Activated CD4-positive, alpha-beta memory T cell treated with anti-CD3 and anti-CD28 coated beads, Interleukin-2, amount 10 ng/mL, durations not matched to agents 7 days and 5 days (primary cell): ENCODE measurements at places on chromosomes 7 and 10. TPM values are rescaled to one million over a fixed set of nuclear protein-coding genes. Genes with fewer than 3 reads are reported as not detected.

The NSMCE4A gene
- 54.7 TPM for total RNA-seq

DNA sequence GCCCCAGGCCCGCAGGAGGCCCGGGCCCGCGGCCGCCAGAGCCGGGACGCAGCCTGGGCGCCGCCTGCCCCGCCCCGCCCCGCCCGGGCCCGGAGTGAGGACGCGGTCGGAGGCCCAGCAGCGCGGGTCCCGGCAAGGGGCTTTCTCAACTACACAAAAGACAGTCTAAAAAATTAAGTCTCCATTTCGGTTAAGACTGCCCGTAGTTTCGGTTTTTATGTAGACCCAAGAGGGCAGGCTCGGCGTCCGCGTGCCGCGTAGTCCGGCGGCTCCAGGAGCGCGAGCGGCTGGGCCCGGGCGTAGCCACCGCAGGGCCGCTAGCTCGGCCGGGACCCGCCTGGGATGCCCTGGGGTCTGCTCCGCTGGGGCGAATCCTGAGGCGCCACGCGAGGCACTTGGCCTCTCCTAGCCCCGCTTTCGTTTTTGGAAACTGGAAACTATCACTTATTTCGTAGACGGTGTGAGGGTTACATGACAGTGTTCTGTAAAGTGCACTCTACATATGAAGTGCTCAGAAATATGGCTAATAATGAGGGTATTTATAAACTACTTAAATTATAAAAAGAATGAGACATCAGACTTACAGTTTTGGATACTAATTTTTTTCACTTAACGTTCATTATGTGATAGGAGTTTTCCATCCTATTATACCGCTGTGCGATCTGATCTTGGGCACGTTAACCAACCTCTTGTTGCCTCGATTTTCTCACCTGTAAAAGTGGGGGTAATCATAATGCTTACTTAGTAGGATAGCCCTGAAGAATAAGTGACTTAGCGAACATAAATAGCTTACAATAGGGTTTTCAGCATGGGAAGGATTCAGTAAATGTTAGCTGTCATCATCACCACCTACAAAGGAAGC is 573 bp downstream of the BLVRA start:
- DNase-seq = peak; percentile 56

DNA sequence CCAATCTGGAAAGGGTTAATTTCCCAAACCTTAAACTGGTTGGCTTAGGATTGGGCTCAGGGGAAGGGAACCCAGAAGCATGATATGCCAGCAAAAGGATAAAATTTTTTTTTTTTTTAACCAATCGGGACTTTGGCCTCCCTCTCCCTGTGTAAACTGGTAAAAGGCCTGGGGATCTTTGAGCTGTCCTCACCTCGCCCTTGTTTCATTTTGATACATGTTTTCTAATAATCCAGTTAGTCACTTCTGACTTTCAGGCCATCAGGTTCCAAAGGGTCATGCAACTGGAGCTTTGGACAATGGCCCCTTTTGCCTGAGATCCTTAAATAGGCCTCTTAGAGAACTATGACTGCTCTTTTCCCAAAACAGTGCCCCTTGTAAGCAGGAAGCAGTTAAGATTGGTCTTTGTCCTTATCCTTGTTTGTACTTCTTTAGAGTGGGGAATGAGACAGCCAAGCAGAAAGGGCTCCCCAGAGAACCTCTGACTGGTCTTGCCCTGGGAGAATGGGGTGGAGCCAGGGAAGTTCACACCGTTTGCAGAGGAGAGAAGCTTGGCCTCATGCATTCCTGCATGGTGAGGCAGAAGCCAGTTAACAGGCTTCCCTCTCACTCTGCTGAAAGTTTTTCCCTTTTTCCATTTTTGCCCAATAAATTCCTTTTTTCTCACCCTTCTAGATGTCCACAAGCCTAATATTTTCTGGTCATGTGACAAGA is 424.2 kb upstream of the CNTNAP2 start:
- DNase-seq = no peak

The ADAM12 gene
- 1.2 TPM for total RNA-seq

DNA sequence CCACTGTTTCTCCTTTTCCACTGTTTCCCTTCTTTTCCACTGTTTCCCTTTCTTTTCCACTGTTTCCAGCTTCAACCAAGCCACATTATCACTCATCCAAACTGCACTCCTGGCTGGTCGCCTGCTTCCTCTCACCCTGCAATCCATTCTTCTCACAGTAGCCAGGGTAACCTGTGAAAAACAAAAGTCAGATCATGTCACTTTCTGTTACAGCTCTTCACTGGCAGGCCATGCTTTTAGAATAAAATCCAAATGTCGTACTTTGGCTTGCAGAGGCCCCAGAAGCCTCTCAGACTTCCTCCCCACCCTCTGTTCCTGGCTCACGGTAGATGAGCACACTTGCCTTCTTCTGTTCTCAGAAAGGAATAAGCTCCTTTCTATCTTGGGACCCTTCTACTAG is 33.9 kb downstream of the STARD3NL start:
- no peak for DNase-seq

GRCh38 chr7:54556121-54556520 is 13.9 kb downstream of the VSTM2A start:
- no peak for DNase-seq

GRCh38 chr7:72268796-72269195 is 143.3 kb downstream of the CALN1 start:
- no peak for DNase-seq

- DNase-seq = no peak
Observed at GRCh38 chr7:77813180-77813579, 14.6 kb downstream of the PHTF2 start.

The OR9A2 gene
- not detected for total RNA-seq

- no peak for DNase-seq
Observed at GRCh38 chr7:47046949-47047348, 535.0 kb downstream of the TNS3 start.

GRCh38 chr10:47035171-47035818 is 124.1 kb downstream of the PTPN20 start:
- DNase-seq = no peak

The ENKUR gene
- total RNA-seq = not detected

DNA sequence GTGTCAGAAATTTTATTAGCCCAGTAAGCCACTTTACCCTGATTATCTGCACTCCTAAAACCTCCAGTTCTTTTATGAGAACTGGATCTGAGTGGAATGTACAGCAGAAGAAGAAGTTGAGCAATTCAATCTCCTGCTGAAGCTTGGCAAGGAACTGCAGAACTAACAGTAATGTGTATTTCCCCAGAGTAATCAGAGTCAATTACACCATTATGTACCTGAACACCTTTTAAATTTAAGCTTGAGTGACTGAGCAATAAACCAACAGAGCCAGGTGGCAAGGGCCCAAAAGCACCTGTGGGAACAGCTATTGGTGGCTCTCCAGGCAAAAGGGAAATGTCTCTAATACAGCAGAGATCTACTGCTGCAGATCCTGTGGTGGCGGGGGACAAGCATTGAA is 40.1 kb upstream of the AKR1C2 start:
- no peak for DNase-seq

The UTF1 gene
- total RNA-seq = not detected

DNA sequence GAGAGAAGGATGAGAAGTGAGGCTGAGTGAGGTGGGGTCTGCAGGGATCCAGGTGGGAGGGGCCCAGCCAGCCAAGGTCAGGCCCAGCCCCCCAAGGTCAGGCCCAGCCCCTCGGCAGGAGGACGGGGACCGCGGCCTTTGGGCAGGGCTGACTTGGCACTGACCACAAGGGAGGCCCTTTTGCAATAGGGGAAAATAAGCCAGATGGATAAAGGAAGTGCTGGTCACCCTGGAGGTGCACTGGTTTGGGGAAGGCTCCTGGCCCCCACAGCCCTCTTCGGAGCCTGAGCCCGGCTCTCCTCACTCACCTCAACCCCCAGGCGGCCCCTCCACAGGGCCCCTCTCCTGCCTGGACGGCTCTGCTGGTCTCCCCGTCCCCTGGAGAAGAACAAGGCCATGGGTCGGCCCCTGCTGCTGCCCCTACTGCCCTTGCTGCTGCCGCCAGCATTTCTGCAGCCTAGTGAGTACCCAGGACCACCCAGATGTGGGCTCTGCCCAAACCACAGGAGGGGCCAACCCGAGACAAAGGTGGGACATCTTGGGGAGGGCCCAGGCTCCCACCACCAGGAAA is at the start of gene PILRA:
TSS of gene PILRA (plus strand) at position 227 of the 571 bp plus-strand sequence. CDS start at position 397, 170 bp downstream.
- no peak for DNase-seq

GRCh38 chr10:132135053-132135872 is 51.5 kb upstream of the DPYSL4 start:
- DNase-seq = no peak

GRCh38 chr7:128363261-128363721 is 1.8 kb upstream of the PRRT4 start:
- no peak for DNase-seq

The PKD1L1 gene
- 0.05 TPM for total RNA-seq

The DYNC1I1 gene
- not detected for total RNA-seq

DNA sequence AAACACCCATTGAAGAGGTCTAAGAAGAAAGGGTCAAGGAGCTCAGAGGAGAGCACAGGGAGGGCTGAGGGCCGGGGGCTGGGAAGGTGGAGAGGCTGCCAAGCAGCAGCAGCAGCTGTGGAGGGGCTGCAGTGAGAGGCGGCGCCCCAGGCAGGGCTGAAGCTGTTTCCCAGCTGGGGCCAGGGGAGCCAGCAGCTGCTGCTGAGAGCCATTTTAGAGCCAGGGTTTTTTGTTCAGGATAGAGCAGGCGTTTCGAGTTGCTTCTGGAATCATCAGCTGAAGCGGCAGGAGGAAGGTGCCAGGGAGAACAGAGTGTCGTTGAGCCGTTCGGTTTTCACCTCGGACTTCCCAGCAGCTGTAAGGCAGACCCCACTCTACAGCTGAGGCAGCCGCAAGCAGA is 62.7 kb downstream of the LANCL2 start:
- no peak for DNase-seq

The SKAP2 gene
- 12.8 TPM for total RNA-seq

The ZDHHC4 gene
- total RNA-seq = 35.5 TPM

The DNAJC9 gene
- 49.6 TPM for total RNA-seq

- DNase-seq = no peak
Observed at GRCh38 chr7:75650681-75651080, 88.1 kb downstream of the HIP1 start.

The NKX2-3 gene
- total RNA-seq = not detected

GRCh38 chr7:83150310-83150709 is 12.4 kb downstream of the PCLO start:
- DNase-seq = no peak

DNA sequence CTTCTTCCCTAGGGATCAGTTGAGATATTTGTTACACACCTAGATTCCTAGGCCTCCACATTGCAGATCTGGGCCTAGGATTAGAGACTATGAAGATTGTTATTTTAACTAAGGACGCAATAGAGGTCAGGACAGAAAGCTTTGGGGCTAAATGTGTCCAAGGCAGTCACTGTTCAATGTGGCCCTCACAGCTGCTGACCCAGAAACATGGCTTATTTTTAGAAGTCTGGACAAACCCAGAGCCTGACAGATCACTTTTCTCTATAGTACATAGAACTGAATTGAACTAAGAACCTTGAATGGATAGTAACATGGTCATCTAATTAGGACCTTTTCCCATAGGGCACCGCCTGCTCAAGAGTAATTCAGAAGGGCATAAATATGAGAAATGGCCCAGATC is 146.6 kb upstream of the AUTS2 start:
- DNase-seq = no peak

The CEP55 gene
- total RNA-seq = 82.5 TPM

The PLPP4 gene
- not detected for total RNA-seq

The CNPY1 gene
- not detected for total RNA-seq

The NDUFB8 gene
- total RNA-seq = 315 TPM

- DNase-seq = no peak
Observed at GRCh38 chr7:112122144-112122543, 84.1 kb downstream of the DOCK4 start.

DNA sequence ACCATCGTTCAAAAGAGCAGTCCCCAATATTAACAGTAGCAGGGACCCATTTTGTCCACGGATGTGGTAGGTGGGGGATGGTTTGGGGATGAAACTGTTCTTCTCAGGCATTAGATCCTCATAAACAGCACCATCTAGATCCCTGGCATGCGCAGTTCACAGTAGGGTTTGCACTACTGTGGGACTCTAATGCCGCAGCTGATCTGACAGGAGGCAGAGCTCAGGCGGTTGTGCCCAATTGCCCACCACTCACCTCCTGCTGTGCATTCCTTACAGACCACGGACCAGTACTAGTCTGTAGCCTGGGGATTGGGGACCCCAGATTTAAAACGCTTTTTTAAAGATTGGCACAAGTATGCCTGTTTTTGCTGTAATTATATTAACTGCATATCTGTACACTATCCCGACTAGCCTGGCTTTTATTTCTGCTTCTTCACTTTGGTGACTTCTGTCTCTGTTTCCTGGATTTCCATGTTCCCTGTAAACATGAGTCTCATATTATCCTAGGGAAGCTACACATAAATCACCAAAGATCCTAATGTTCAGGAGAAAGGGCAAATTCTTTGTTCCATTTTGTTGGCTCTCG is 163.3 kb upstream of the AKR1E2 start:
- DNase-seq = no peak

The TSPAN33 gene
- 0.48 TPM for total RNA-seq

The EBLN1 gene
- not detected for total RNA-seq

DNA sequence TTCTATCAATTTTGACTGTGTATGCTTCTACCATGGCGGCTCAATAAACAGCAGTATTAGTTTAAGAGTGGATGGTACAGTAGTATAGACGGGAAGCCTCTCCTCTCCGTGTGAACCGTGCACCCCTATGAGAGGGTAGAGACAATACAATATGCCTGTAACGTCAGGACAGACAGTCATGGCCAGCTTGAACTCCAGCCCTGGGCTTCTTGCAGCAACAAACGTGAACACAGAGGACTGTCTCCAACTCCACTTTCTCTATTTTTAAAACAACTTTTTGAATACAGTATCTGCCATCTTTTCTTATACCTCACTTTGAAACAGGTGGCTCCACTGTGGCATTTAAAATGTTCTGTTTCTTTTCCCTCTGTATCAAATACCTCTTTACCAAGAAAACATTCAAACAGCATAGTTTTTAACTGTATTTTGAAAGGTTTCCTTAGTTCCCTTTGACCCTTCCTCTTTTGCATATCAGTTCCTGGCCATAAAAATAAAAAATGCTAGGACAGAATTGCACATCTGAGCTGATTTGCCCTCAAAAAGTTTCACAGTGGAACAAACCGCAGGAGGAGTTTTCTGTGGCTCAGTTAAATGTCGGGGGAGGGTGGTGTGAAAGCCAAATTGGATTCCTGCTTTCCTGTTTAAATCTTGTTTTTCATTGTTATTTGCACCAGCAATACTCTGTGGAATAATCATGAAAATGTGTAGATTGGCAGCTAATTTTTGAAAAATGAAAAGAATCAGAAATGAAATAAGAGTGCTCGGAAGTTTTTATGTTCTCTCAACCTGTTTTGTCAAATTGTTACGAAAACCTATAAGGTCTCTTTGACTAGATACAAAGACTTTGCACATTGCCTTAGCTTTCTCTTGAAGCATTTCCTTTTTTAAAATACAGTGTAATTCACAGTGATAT is 8.0 kb downstream of the IKZF1 start:
- no peak for DNase-seq

DNA sequence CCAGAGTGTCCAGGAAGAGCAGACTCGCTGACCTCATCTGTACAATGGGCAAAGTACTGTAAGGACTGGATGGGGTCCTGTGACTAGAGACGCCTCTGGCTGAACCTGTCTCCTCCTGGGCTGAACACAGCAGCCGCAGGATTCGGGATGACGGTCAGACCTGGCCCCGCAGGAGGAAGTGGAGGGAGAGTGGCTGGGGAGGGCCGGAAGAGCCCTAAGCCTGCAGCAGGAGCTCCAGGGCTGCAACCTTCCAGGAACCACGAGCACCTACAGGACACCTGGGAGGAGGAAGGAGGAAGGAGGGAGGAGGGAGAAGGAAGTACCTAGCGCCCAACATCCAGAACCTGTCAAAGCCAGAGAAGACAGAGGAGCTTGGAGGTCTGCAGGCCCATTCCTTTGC is 30.3 kb downstream of the TNRC18 start:
- no peak for DNase-seq

- DNase-seq = no peak
Observed at GRCh38 chr7:24343614-24344013, 59.6 kb downstream of the NPY start.
